ENCODE measurements at places on chromosomes 4 and X.

GRCh38 chr4:119240568-119240967, 28.1 kb downstream of the USP53 start:
- DNase-seq: no peak

DNA sequence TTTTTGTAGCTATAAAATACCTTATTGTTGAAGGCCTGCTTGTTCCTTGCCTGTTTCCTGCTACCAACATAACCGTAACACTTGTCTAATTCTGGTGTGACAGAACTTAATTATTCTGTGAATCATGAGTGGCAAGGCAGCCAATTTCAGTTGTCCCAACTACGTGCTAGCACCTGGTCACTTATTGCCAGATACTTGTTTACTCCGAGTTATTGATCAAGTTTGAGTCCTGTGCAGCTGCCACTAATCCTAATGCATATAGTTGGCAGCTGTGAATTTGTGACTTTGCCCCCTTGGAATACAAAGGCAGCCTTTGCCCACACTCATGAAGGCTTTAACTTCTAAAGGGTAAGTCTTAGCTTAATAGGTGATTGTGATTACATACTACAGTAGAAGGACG, 7.8 kb upstream of the RNF128 start:
- no peak for DNase-seq

DNA sequence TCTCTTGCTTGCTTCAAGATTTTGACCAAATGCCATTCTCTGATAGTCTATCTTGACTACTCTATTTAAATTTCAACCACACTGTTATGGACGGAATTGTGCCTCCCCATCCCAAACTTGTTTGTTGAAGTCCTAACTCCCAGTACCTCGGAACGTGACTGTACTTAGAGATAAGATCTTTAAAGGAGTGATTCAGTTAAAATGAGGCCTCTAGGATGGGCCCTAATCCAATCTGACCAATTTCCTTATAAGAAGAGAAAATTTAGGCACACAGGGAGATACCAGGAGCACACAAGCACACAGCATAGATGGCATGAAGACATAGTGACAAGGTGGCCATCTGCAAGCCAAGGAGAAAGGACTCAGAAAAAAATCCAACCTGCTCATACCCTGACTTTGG, 269.9 kb downstream of the KCNIP4 start:
- DNase-seq: no peak

GRCh38 chrX:80602036-80602860, 182.0 kb downstream of the TENT5D start:
- DNase-seq: no peak

DNA sequence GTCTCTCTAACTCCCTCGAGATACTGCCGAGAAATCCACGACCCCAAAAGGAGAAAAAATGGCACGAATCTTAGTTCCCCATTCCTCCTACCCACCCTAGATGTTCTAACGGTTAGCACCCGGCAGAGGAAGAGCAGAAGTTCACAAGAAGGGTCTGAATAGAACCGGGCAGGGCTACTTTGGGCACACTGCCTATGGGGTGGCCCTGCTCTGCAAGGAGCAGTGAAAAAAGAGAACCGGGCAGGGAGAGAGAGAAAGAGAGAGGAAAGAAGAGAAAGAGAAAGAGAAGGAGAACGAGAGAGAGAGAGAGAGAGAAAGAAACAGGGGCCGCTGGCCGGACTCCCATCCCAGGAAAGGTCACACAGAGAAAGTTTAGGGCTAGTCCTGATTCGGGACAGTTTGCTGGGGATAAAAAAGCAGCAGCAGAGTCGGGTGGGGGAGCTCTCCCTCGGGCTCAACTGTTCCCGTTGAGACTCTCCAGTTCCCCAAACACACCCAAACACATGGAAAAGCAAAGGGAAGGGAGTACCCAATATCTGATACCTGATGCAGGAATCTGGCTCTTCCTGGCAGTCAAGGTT, 468 bp downstream of the GLA start:
- no peak for DNase-seq

- DNase-seq: no peak
These were observed 18.8 kb downstream of the SRD5A3 start for GRCh38 chr4:55364691-55365344.

DNA sequence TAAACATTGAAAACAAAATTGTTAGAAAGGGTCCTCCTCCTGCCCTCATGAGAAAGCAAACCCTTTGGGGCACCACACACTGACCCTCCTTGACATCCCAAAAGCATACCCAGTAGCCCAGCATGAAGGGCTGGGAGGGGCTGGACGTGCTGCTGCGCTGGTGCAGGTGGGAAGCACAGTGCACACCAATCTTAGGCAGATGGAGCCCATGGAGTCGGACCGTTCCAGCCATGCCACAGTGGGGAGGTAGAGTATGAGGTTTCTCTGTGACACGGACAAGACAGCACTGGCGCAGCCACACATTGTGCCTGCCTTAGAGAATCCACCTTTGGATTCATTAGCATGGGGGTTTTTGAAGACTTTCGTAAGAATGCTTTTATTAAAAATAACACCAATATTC, 544.2 kb upstream of the FRG1 start:
- DNase-seq: no peak

DNA sequence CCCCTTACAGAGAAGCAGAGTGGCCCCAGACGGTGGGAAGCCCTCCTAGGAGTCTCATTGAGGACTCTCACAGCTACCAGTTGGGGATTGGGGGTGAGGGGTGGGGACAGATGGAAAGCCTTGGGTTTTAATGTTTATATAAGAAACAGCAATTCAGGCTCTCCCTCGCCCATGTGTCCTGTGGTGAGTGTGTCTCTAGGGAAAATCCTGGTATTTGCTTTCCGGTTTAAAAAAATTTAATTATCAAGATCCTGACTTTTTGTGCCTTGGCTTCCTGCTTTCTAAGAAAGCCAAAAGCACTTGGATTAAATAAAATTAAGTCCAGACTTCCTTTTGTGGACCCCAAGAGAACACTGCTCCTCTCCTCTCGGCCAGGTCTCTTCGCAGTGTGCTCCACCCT, 93.8 kb downstream of the SOWAHB start:
- DNase-seq: no peak

DNA sequence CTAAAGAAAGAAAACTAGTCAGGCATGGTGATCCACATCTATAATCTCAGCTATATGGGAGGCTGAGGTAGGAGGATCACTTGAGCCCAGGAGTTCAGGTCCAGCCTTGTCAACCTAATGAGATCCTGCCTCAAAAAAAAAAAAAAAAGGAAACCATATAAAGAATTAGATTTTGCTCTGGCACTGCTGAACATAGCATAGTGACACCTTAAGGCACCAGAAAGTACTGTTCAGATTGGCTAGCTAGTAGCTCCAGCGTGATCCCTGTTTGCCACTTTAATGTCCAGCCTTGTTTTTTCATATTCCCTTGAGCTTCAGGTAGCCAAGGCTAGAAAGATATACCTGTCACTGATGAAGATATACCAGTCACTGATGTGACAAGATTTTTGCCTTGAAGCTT, 34.1 kb downstream of the EXOC1 start:
- DNase-seq: peak; percentile 19

DNA sequence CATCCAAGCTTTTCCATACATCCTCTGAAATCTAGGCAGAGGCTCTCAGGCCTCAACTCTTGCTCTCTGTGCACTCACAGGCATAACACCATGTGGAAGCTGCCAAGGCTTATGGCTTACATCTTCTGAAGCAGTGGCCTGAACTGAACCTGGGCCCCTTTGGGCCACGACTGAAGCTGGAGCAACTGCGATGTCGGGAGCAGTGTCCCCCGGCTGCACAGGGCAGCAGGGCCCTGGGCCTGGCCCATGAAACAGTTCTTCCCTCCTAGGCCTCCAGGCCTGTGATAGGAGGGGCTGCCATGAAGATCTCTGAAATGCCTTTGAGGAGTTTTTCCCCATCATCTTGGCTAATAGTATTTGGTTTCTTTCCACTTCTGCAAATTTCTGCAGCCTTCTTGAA, 39.2 kb downstream of the PRRG1 start:
- no peak for DNase-seq

GRCh38 chr4:44583393-44583792, 68.0 kb downstream of the YIPF7 start:
- no peak for DNase-seq

- DNase-seq: no peak
These were observed 18.0 kb downstream of the BST1 start for GRCh38 chr4:15720851-15721250.

GRCh38 chrX:70301716-70302115, 11.8 kb downstream of the KIF4A start:
- no peak for DNase-seq

Measured in NCI-H524 (cell line).